Stimulated activated CD4-positive, alpha-beta T cell treated with anti-CD3 and anti-CD28 coated beads, Interleukin-4, amount 100 ng/mL, for 4 hours (primary cell): ENCODE measurements at places on chromosomes 3 and 15.

- DNase-seq = no peak
Measured at GRCh38 chr3:37501571-37502313, 327.4 kb upstream of the LRRFIP2 start.

DNA sequence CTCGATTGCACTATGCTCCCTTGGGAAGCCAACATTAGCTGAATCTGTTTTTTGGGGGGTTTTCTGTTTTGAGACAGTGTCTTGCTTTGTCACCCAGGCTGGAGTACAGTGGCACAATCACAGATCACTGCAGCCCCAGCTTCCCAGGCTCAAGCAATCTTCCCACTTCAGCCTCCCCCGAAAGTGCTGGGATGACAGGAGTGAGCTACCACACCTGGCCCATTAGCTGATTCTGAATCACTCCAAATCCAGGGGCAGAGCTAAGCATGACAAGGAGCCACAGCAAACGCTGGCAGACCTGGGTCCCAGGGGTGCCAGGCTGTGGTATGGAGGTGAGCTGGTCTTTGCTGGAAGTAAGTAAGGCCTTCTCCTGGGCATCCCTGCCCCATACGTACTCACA lies 18.9 kb downstream of the POC1A start:
- no peak for DNase-seq

GRCh38 chr3:55935241-55935640 lies 448.1 kb upstream of the WNT5A start:
- DNase-seq = no peak

- no peak for DNase-seq
Measured at GRCh38 chr3:43207628-43208085, 78.7 kb upstream of the SNRK start.

DNA sequence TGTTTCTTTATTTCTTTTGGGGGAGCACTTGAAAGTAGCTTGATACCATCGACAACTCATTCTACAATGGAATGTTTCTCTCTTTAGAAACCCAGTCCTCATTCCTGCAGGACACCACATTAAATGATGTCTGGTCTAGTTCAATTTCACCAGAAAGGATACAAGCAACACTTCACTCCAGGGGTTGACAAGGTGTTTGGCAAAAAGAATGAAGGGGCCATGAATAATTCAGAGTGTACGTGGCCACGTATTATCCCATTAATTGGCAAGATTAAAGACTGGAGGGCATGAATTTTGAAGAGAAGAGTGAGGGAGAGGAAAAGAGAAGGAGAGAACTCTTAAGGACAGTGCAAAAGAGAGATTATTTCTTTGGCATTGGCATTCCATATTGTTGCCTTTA lies 705 bp downstream of the TMPRSS7 start:
- no peak for DNase-seq

- DNase-seq = no peak
Measured at GRCh38 chr3:5312290-5312689, 124.8 kb downstream of the EDEM1 start.

DNA sequence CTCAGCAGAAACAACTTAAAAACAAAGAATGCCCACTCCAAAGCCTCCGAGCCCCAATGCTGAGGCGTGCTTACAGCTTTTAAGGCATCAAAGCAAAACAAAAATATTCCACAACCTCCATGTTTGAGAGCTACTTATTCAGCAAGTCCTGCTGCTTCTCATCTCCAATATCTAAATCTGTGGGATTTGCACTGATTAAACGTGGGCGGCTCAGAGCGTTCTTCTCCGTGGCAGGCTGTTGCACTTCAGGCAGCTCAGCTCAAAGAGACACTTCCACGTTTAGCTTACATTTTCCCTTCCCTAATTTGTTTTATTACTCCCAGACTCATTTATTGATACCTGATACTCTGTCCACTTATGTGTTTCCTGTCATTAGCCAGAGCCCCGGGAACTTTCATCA lies 282.6 kb upstream of the MCTP2 start:
- no peak for DNase-seq
